Suppressor macrophage treated with lipopolysaccharide for 4 hours (primary cell): ENCODE measurements at places on chromosomes 13 and 19.

- DNase-seq: peak; percentile 73
Measured at GRCh38 chr19:7637374-7638256, 705 bp downstream of the STXBP2 start.

GRCh38 chr13:109794095-109794494 is 7.7 kb upstream of the IRS2 start:
- DNase-seq: no peak

- no peak for DNase-seq
Measured at GRCh38 chr19:49775742-49776370, 9.1 kb downstream of the AP2A1 start.

DNA sequence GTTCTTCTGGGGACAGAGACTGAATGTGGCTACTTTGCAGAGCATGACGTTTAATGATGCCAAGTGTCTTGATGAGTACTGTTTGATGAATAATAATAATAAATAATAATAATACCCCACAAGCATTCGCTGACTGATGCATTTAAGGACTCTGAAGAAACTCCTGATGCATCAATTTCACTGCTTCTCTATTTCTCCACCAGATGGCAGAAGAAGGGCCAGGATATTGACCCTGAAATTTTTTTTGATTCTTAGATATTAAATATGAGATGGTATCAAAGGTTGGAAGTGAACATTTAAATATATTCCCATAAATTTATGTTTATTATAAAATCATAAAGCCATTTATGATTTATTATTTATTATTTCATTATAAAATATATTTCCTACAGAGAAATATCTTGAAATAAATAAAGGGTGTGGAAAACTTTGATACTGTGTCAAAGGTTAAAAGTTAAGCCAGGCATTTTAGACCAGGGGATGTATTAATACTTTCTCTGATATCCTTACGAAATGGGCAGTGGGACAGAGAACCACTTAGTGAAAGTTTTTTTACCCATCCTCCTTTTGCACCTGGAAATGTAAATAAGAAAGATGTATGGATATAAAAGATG is 170.9 kb downstream of the LACC1 start:
- peak; percentile 49 for DNase-seq

- DNase-seq: no peak
Measured at GRCh38 chr19:47049307-47049700, 880 bp upstream of the TMEM160 start.

GRCh38 chr13:26653310-26653709 is 95.8 kb downstream of the WASF3 start:
- DNase-seq: no peak

DNA sequence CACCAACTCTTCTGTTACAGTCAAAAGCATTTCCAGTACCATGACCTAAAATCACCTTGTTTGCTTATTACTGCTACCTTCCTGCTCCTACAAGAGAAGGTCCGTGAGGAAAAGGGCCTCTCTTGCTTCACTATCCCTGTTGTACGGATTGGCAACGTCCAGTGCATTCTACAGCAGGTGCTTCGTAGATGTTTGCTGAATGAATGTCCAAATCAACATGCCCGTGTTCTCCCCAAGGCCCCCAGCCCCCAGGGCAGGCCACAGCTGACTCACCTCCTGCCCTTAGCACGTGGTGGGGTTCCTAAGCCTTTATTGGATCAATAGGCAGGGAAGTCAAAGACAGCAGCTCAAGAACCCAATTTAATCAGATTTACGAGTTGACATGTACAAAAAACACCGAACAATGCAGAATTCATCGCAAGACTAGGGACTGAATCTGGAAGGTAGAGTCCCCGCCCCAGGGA is 5.5 kb upstream of the NAPA start:
- DNase-seq: no peak

GRCh38 chr13:78607409-78608251 is 4.3 kb upstream of the POU4F1 start:
- DNase-seq: no peak

DNA sequence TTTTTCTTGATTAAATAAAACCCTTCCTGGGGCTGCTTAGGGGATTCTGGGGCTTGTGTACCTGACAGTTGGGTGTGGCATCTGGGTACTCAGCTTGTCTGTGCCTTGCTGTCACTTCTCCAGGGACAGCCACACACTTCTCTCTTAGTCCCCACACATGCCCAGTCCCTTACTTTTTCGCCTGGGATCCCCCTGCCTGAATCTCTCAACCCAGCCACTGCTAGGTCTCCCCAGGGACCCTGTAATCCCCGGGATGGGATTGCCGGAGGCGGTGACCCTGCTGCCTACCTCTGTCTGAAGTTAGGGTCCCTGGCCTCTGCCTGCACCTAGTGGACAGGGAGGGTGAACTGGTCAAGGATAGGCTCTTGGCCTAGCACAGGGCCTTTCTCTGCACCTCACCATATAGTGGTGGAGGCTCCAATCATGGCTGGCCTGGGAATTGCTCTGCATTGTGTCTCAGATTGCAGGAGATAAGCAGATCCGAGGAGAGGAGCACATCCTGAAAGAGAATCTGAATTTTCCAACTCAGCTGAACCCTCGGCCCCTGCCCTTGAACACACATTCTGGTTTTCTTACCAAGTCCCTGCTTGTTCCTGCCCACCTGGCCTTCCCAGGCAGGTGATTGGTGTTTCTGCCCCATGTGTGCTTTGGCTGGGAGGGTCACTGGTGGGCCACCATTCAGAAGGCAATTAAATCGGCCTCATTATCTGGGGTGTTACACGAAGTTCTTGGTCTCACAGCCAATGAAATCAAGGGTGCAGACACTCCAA is 8.7 kb upstream of the ZNF492 start:
- DNase-seq: no peak

GRCh38 chr13:40790154-40790616 is 774 bp downstream of the SLC25A15 start:
- no peak for DNase-seq

GRCh38 chr19:58566989-58567388 is 6.1 kb downstream of the MZF1 start:
- no peak for DNase-seq

GRCh38 chr13:40969169-40969901 is 49.8 kb downstream of the ELF1 start:
- DNase-seq: peak; percentile 70

DNA sequence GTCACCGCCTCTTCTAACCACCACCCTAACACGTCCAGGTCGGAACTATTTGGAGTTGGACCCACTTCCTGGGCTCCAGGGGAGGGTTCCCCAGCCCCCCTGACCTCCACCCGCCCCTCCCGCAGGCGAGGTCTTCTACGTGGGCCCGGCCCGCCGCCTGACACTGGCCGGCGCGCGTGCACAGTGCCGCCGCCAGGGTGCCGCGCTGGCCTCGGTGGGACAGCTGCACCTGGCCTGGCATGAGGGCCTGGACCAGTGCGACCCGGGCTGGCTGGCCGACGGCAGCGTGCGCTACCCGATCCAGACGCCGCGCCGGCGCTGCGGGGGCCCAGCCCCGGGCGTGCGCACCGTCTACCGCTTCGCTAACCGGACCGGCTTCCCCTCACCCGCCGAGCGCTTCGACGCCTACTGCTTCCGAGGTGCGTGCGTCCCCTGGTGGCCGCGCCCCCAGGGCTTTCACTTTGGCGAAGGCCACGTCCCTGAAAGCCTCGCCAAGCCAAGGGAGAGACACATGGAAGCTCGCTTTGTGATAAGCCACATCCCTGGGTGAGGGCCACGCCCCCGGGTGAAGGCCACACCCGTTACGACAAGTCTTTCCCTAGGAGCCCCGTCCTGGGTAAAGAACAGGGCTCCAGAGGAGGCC is 13.2 kb downstream of the NCAN start:
- peak; percentile 83 for DNase-seq

DNA sequence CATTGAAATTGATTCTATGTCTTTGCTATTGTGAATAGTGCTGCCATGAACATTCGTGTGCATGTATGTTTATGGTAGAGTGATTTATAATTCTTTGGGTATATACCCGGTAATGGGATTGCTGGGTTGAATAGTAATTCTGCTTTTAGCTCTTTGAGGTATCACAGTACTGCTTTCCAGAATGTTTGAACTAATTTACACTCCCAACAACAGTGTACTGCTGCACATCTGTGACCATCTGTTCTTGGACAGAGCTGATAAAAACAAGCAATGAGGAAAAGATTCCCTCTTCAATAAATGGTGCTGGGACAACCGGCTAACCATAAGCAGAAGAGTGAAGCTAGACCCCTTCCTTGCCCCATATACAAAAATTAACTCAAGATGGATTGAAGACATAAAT is 231.0 kb downstream of the MYO16 start:
- DNase-seq: no peak

GRCh38 chr13:100394005-100394695 is 194.4 kb downstream of the GGACT start:
- DNase-seq: no peak

- peak; percentile 86 for DNase-seq
Measured at GRCh38 chr19:14004619-14005348, 1.3 kb downstream of the RFX1 start.

DNA sequence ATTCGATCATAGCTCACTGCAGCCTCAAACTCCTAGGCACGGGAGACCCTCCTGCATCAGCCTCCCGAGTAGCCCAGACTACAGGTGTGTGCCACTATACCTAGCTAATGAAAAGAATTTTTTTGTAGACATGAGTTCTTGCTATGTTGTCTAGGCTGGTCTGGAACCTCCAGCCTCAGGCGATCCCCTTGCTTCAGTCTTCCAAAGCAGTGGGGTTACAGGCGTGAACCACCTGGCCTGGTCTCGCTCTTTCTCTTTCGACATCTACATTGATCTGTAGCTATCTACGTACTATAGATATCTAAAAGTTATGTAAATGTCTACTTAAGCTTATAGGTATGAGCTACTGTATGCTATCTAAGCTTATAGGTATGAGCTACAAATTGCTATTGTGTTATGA is 32.4 kb downstream of the NUMBL start:
- DNase-seq: no peak

DNA sequence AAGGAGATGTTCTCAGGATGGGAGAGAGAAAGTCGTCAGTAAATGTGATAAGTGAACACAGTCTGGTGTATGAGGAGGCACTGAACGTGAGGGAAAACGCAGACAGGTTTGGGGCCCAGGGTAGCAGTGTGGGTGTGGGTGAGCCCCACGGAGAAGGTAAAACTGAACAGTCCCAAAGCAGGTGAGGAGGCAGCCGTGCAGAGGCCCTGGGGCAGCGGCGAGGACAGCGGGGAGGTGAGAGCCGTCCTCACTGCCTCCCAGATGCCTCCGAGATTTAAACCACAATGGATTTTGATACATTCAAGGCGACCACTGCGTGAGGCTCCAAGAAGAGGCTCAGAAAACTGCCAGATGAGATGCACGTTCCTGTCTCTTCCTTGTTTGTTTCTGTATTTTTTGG is 14.5 kb upstream of the SHC2 start:
- DNase-seq: no peak

DNA sequence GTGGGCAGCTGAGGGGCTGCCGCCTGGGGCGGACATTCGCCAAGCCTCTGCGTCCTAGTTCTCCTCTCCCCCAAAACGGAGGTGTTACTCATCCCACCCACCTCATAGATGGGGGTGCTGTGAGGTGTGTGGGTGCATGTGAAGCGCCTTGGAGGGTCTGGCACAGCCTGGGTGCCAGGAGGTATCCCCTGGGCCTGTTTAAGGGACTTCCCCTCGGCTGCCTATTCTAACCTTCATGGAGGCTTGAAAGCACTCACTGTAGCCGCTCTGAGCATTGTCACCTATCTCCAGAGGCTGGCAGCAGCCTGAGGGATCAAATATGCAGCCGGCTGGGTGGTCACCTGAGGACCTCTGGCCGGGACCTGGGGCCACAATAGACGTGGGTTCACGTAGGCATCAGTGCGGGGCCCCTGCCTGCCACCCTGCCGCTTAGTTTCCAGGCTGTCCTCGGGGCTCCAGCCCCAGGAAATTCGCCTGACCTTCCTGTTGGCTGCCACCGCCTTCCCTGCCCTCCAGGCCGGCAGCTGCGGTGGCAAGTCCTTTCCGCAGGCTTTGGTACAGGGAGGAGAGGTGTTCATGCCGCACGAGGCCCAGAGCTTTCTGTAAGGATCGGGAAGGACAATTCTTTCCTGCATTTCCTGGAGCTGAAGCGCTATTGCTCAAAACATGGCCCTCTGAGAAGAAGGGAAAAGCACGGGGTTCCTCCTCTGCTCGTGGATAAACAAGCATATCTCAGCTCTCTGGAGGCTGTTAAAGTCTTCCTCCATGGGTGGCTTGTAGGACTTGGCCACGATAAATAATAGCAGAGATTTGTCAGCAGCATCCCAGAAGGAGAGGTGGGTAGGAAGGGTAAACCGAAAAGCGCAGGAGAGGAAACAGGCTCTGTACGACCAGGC is 4.6 kb downstream of the COL4A2 start:
- DNase-seq: no peak

DNA sequence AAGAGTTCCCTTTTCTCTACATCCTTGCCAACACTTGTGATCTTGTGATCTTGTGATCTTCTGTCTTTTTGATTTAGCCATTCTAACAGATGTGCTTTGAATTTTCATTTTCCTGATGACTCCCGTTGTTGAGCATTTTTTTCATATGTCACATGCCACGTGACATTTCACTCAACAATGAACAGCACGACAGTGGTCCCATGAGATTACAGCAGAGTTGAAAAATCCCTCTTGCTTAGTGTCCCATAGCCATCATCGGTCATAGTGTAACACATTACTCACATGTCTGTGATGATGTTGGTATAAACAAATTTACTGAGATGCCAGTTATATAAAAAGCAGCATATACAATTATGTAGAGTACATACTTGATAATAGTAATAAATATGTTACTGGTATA is 256.1 kb upstream of the OBI1 start:
- no peak for DNase-seq

DNA sequence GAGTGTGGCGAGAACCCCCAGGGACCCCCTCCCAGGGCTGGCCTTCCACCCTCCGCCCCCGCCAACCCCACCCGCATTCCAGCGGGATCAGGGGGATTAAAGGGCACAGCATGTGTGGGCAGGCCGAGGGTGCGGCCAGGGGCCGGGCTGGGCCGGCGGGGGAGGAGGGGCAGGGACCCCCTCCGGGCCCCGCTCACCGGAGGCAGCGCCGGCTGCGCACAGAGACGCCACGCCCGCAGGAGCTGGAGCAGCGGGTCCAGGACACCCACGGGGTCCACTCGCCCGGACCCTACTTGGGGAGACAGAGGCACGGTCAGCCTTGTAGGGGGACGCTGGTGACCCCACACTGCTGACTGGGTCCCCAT is 2.4 kb downstream of the ADAMTSL5 start:
- no peak for DNase-seq

DNA sequence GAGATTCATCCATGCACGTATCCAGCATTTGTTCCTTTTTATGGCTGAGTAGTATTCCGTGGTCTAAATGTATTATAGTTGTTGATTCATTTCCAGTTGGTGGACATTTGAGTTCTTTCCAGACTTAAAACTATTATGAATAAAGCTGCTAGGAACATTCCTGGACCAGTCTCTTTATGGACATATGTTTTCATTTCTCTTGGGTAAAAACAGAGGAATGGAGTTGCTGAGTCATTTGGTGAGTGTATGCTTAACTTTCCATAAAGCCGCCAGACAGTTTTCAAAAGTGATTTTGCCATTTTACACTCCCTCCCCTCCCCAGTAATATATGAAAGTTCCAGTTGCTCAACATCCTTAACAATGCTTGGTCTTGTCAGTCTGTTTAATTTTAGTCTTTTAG is 116.4 kb downstream of the TSHZ3 start:
- DNase-seq: no peak
